ENCODE measurements at places on chromosomes 6 and 20.

GRCh38 chr20:44217342-44218092 is 6.9 kb upstream of the OSER1 start:
- DNase-seq: peak; percentile 65

GRCh38 chr20:10362674-10363073 is 71.3 kb downstream of the MKKS start:
- DNase-seq: no peak

- DNase-seq: no peak
These were observed 74.9 kb downstream of the ANKEF1 start for GRCh38 chr20:10109641-10110040.

DNA sequence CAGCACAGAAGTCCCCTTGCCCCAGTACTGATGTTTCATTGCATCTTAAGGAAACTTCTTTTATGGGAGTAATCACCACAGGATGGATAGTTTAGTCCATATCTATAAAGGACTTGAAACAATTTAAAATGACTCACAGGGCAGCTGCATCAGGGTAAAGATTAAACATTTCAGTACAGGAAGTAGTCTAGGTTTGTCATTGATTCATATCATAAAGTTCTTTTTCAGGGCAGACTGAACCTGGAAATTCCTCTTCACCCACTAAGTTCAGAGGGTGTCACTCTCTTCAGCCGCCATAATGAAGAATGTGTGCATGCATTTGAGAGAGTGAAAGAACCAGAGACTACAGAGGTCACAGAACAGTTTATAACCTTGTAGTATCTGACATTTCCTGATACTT is 296.3 kb upstream of the JAG1 start:
- DNase-seq: peak; percentile 39

DNA sequence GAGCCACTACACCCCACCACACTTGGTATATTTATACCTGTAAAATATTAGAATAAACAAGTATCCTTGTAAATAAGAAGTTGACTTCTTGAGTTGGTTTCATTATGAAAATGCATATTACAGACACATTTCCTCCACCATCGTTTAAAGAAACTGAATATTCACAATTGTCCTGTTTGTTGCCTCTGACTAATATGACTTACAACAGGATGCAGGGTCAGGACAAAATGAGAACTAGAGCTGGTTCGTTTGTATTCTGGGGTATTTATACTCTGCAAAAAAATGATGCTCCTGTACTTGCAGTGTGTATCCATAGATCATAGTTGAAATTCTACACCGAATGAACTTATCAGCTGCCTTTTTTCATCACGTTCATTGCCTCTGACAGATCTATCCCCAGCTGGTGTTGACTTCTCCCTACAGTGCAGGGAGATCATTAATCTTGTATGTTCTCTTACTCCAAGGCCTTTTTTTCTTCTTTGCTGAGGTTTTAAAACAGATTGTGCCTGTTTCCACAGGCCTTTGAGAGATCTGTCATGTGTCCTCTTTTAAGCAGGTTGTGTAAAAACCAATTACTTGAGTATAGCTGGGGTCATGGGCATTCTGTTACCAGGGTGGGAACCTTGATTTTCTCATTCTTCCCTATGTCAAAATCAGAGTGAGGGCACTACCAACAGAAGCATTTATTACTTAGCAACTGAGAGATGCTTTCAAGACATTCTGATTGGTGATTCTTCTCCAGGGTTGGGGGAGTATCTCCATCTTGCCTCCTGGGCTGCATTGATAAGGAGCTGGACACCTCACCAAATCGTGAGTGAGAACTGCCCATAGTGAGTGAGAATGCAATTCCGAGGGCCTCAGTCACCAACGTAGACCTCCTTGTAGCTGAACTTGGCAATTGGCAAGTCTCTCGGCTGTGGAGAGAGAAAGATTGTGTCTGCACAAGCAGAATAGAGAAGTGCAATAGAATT is 78.8 kb upstream of the CD83 start:
- DNase-seq: peak; percentile 90

GRCh38 chr6:88810701-88811100 is 152.7 kb downstream of the RNGTT start:
- DNase-seq: no peak

DNA sequence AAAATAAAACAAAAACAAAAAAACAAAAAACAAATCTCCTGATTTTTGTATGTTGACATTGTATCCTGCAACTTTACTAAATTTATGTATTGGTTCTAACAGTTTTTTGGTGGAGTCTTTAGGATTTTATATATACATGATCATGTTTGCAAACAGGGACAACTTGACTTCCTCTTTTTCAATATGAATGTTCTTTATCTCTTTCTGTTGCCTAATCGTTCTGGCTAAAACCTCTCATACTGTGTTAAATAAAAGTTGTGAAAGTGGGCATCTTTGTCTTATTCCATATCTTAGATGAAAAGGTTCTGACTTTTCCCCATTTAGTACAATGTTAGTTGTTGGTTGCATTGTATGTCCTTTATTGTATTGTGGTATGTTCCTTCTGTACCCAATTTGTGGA is 261.7 kb upstream of the NOX3 start:
- DNase-seq: no peak

GRCh38 chr6:23031986-23032385 is 462.6 kb downstream of the HDGFL1 start:
- peak; percentile 47 for DNase-seq

DNA sequence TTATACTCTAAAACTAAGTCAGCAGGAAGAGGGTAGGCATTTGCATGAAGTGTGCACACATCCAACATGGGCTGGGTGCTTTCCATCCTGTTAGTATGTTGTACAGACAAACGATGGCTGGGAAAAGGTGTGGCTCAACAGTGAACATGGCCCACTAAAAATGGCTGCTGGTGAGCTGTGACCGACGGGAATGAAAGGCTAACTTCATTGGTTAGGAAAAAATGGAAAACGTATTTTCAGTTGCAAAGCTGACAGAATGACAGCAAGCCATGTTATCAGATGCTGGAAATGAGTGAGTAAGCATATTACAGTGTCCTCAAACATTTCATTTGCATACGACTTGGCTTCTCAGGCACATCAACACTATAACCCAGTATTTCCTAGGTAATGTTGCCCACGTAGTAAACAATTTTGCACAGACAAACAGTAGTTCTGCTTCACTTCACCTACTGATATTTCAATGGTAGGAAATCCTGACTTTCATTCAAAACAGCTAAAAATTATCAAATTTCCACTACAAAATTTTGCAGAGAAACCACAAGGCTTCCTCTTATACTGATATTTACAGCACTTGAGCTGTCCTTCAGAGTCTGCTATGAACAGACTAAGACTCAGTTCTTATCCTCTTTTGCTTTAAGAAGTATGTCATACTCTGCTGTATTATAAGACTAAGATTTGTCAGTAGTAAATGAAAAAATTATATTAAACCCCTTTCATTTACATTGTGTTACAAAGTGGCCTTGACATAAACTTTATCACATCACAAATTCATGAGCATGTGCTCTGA is 98.9 kb downstream of the IRF4 start:
- DNase-seq: no peak

- no peak for DNase-seq
These were observed 97.8 kb downstream of the PACRG start for GRCh38 chr6:162825597-162825996.

DNA sequence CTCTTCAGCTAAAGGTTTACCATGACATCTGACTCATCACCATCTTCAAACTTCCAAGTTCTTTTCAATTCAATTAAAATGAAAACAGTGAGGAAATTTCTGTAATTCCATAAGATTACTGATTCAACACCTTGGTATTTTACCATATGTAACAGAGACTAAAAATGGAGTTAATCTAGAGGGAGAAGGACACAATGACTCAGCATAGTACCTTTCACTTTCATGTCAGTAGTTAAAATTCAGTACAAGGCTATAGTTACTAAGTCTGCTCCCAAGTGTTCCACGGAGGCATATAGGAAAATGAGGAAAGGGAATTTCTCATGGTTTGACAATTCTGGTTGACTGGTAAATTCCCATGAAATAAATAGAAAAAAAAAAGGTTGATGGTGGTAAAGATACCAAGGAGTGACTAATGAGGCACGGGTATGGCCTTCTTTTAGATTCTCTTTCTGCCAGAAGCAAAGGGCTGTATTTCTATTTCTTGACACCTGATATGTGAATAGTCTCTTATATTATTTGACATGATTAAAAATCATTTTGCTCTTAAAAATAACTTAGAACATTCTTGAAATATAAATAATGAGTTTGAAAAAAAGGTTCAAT is 526.7 kb upstream of the ADGRB3 start:
- DNase-seq: peak; percentile 21

DNA sequence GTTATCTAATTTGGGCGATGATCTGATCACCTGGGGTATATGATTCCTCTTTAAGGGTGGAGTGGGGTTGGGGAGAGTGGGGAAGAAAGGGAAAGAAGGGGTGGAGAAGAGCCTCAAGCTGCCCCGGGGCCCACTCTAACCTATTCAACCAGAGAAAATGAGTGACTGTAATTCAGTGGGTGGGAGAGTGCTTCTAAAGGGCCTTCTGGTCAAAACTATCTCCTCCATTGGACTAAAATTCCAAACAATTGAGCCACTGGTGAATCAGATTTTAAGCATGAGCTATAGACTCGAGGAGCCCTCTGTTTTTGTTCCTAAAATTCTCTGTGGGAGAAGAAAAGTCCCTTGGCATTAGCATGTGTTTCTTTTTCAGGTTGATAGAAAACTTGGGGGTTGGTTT is 296.8 kb downstream of the CLIC5 start:
- DNase-seq: peak; percentile 65

DNA sequence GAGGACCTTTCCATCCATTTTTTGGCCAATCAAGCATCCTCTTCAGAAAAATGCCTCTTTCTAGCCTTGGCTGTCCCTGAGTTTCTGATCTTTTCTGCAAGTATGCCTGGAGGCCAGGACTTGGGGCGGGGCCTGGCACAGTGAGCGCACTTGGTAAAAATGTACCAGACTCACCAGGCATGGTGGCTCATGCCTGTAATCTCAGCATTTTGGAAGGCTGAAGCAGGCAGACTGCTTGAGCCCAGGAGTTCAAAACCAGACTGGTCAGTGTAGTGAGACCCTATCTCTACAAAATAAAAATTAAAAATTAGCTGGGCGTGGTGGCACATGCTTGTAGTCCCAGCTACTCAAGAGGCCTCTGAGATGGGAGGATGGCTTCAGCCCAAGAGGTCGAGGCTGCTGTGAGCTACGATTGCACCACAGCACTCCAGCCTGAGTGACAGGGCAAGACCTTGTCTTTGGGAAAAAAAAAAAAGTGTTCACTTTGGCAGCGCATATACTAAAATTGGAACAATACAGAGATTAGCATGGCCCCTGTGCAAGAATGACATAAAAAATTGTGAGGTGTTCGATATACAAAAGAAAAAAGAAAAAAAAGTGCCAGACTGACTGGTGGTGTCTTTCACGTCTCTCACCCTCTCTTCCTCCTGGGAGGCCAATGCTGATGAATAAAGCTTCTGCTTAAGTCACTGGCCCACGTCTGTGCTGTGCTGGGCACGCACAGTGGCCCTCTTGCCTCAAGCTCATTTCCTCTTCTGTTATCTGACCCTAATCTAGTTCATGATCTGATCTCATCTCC is 18.1 kb upstream of the SLC9A8 start:
- DNase-seq: no peak

GRCh38 chr6:6402006-6402405 is 81.5 kb upstream of the F13A1 start:
- no peak for DNase-seq

GRCh38 chr6:150751296-150751695 is 114.2 kb upstream of the MTHFD1L start:
- no peak for DNase-seq

GRCh38 chr20:49675368-49676151 is 38.1 kb downstream of the B4GALT5 start:
- DNase-seq: no peak

DNA sequence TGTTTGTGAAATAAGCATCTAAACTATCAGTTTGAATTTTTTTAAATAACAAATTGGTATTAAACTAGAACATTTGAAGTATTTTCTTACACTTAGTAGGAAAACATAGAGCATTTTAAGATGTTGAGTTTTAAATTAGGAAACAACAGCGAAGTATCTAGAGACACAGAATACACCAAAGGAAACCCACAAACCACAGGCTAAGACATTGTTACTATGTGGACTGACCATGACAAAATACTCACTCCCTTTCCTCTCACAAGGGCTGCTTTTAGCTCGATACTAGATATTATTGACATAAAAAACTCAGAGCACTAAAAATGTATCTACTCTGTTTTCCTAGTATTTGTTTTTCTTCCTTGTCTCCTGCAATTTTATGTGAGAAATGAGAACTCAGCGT is 266.0 kb upstream of the CITED2 start:
- DNase-seq: peak; percentile 55

DNA sequence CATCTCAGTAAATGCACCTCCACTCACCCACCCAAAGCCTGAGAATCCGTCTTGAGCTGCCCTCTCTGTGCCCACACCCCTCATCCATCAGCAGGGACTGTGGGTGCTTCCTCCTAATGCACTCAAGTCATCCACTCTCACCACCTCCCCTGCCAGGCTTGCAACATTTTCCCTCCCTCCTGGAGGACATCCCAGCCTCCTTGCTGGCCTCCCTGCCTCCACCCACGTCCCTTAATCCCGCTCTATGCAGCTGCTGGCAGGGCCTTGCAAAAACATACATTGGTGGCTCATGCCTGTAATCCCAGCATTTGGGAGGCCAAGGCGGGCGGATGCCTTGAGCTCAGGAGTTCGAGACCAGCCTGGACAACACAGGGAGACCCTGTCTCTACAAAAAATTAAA is 15.6 kb upstream of the SRC start:
- no peak for DNase-seq

GRCh38 chr6:84739866-84740208 is 24.6 kb downstream of the TBX18 start:
- DNase-seq: peak; percentile 31

- DNase-seq: no peak
These were observed 19.7 kb downstream of the CGA start for GRCh38 chr6:87075168-87075567.

- DNase-seq: no peak
These were observed 44.3 kb upstream of the SYNJ2 start for GRCh38 chr6:157937318-157937717.

GRCh38 chr6:92281571-92282076 is 1137.7 kb downstream of the EPHA7 start:
- peak; percentile 78 for DNase-seq

DNA sequence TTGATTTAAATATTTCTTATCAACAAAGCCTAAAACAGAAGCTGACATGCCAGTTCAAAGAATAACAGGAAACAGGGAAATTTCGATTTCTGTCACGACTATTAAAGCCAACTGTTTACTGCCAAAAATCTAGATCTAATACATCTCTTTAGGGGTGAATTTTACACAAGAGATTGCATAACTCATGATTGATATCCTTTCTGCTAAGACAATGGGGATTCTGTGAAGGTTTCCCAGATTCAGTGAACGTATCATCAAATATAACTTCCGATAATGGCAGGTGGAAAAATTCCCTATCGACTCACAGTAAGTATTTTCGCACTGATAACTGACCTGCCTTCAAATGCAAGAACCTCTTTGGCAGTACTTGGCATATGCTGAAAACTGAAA is 42.9 kb downstream of the NHSL1 start:
- DNase-seq: no peak

DNA sequence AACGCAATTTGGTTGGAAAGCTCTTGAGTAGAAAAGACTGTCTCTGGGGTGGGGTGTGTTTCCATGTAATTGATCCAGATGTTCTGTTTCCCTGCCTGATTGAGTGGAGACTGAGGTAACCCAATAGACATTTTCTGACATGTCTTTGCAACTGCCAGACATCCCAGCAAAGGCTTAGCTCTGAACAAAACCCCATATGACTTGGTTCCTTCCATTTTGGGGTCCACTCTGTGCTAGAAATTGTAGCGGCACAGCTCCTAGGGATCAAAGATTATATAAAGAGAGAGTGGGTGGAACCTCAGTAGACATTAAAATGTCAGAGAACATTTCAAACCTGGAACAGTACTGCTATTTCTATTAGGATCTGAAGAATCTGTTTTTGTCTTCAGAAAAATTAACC is 189.3 kb downstream of the EDN1 start:
- DNase-seq: no peak
